ENCODE measurements at places on chromosomes 3 and 15.

DNA sequence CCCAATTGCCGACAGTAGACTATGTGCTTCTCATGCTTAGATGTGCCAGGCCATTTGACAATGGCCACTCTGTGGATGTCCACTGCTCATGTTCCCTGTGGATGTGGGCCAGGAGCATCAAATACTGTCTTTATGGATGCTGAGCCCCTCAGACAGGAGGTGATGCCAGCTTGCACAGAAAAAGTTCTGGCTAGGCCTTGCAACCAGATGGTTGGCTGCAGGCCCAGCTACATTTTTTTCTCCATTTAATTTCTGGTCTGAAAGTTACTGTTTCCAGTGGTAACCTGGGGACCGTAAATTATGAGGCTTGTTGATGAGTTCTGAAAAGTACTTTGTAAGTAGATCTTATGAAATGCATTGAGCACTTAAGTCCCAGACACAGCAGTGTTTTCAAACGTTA, 228.5 kb downstream of the CHL1 start:
- no peak for DNase-seq

DNA sequence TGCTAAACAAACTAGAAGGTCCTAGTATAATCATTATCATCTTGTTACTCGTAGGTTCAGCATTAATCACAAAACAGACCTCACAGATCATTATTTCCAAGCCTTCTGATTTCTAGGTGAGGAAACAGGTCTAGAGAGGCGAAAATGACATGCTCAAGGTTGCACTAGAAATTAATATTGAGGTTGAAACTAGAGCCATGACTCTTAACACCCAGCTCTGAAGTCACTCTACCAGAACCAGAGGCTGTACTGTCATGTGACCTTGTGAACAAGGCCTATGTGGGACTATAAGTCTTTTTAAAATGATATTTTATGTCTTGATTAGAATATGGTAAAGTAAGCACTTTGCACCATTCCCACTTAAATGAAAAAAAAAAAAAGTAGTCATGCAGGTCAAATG, 23.8 kb upstream of the FGF12 start:
- no peak for DNase-seq

- DNase-seq = no peak
These were observed 342.9 kb downstream of the CNTN3 start for GRCh38 chr3:74271541-74271940.

DNA sequence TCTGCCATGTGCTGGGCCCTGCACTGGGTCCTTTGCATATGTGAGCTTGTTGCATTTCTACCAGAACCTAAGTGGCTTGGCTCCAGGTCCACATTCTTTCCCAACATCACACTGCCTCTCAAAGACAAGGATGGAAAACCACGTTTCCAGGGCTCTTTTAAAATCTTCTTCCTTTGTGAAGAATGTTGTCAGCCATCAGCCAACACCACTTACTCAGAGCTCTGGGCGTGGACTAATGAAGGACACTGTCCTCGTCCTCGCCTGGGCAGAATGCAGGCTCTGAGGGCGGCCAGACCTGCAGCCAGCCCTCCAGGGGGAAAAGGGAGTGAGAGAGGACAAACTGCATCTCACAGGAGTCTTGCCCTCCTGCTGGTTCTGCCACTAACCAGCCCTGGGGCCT, 49.7 kb downstream of the MAGEF1 start:
- DNase-seq = no peak

DNA sequence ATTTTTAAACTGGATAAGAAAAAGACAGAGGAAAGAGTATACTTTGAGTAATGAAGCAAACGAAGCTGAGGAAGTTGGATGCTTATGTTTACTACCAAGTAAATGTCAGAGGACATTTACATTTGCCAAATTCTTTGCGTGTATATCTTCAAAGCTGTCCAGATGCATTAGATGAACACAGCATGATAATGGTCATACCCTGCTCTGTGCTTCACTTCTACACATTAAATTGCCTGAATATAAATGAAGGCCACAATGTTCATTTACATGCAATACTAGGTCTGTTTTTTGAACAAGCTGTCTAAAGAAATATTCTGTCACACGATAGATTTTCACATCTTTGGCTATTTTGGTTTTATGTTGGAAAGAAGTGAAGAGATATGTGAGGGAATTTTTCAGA, 405.8 kb upstream of the ADAMTS9 start:
- DNase-seq = no peak

DNA sequence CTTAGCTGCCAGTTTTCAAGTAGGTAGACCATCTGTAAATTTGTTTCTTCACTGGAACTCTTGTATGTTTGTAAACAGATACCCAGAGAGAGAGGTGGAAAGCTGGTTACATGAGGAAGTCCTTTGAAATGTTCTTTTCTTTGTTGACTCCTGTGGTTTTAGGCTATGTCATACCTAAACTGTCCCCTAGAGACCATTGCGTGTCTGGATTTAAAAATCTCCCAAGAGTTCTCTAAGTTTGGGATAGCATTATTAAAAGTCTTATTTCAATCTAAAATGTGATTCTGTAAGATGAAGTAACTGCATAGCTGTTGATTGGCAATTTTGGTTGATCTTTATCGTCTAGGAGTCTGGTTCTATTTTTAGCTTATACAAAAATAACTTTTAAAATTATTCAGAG, 127.2 kb downstream of the GHSR start:
- no peak for DNase-seq

GRCh38 chr3:153165261-153165681, 3.2 kb downstream of the RAP2B start:
- DNase-seq = no peak

- no peak for DNase-seq
These were observed 2.2 kb downstream of the ZXDC start for GRCh38 chr3:126473292-126474168.

DNA sequence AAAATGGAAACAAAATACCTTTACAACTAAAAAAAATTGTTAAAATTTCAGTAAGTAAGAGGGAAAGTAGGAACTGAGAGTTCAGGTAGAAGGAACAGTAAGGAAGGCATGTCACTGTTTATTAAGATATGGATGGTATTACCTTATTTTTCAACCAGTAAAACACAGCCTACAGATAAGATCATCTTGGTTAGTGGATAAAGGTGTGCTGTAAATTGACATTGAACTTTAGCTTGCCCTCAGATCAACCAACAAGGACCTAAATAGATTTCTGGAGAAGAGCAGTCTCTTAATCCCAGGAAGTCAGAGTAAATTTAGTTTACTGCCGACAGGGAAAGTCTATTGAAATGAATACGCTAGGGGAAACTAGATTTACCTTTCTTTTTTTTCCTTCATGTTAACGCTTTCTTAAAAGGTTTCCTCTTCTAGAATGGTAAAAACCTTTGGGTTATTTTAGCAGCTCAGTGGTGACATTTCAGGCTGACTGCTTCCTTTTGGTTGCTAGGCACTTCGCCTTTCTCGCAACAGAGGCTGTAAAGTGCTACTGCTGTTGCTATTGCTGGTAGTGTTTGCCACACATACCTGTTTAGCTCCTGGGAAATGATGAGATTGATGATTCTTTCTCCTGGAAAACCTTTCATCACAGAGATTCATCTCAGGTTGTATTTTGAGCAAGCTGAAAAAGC, 12.9 kb downstream of the DZIP3 start:
- no peak for DNase-seq

- DNase-seq = no peak
These were observed 318.6 kb downstream of the FGF12 start for GRCh38 chr3:192408647-192409200.

DNA sequence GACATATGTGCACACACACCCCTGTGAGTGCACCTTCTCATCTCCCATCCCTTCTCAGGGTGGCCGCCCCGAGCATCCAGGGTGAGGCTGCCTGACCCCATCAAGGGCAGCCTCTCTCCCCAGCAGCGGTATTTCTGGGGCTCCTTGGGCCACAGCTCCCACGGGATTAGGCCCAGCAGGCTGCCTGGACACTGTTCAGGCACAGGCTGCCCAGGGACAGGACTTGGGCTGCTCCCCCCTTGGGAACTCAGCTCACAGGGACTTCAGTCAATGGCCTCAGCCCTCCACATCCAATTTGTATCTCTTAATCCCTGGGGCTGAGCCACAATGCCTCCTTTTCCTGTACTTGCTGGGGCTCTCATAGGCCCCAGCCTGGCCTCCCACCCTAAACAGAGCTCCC, 35.0 kb downstream of the RHCG start:
- no peak for DNase-seq

DNA sequence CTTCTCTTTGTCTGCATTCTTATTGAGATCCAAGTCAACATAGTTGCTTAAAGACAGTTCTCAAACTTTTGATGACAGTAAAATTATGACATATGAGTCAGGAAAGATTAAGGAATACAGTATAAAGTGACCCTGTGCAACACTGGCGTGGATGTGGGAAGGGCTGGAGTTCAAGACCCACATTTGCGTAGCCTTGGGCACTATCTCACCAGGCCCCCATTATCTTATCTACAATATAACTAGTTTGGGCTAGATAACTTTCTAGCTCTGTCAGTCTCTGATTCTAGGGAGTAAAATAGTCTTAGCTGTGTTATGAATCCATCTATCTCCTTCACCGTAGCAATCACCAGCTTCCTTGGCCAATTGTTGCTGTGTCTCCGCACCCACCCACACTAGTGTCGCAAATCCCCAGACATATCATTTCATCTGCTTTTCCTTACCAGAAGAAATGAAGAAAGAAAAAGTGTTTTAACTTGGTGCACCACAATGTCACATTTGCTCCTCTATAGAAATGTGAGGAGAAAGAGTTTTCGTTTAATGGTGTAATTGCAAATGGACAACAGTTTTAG, 14.9 kb upstream of the TM4SF4 start:
- DNase-seq = no peak

DNA sequence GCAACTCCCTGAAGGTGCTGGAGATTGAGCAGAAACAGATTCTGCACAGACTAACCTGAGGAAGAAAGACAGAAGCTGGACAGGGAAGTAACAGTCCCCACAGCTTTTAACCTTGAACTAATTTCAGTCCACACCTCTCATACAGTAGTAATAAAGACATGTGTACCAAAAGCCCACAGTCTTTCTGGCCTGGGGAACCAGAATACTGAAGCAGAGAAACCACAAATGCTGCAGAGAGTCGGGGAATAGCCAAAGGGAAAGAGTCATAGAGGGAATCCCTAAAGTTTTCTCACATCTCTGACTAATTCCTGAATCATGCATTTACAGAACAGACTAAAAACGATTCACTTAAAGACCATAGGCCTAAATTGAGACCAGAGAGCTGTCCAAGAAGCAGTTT, 503.4 kb upstream of the NECTIN3 start:
- DNase-seq = no peak

GRCh38 chr3:9036404-9037131, 73.3 kb upstream of the RAD18 start:
- DNase-seq = no peak

DNA sequence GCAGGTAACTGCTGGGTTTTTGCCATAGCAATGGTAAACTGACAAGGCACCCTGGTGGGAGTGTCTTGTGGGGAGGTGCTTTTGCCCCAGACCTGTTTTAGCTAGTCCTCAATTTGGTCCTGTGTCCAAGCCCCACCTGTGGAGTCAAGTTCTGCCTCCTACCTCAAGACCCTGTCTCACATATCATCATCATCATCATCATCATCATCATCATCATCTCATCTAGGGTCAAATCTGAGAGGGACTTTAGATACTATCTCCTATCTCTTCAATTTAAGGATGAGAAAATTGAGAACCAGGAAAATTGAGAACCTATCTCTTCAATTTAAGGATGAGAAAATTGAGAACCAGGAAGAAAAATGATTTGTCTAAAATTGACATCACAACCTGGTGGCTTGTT, 9.9 kb downstream of the KNL1 start:
- no peak for DNase-seq

DNA sequence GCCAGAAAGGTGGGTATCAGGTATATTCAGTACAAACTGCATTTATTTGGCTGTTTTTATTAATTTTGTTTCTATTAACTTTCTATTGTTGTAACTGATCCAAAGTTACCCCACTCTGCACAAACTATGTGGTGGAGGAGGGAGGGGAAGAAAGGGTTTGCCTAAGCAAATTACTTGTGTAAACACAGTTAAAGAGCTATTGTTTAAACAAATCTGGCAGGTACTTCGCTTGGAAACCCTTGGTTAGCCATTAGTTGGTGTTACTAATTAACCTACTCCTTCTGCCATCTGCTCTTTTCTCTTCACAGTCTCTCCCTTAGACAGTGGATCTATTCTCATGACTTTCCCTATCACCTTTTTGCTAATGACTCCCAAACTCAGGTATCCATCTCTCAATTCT, 328.4 kb upstream of the NECTIN3 start:
- DNase-seq = no peak

- DNase-seq = no peak
These were observed 138.9 kb downstream of the APBA2 start for GRCh38 chr15:29024662-29025061.

GRCh38 chr3:139695426-139696313, 17.9 kb upstream of the NMNAT3 start:
- no peak for DNase-seq
